Heart left ventricle (tissue), 16 donors: ENCODE measurements at places on chromosomes 13 and 19. TPM values are rescaled to one million over a fixed set of nuclear protein-coding genes. Genes with fewer than 3 reads are reported as not detected.

The NLRP5 gene
- polyA plus RNA-seq: not detected

- no peak for DNase-seq
Observed at GRCh38 chr19:11295665-11296245, at the start of gene TSPAN16. TSS of gene TSPAN16 (plus strand) at chr19:11296160. CDS start at chr19:11296298, 138 bp downstream.

The S1PR5 gene
- polyA plus RNA-seq: 0.10 TPM

- DNase-seq: no peak
Observed at GRCh38 chr19:15037586-15037985, 11.7 kb upstream of the CASP14 start.

- no peak for DNase-seq
Observed at GRCh38 chr13:36130193-36130551, 1.0 kb downstream of the DCLK1 start.
